ENCODE measurements at places on chromosomes 1 and 21.

- no peak for DNase-seq
Observed at GRCh38 chr21:39582749-39583148, 30.0 kb upstream of the B3GALT5 start.

DNA sequence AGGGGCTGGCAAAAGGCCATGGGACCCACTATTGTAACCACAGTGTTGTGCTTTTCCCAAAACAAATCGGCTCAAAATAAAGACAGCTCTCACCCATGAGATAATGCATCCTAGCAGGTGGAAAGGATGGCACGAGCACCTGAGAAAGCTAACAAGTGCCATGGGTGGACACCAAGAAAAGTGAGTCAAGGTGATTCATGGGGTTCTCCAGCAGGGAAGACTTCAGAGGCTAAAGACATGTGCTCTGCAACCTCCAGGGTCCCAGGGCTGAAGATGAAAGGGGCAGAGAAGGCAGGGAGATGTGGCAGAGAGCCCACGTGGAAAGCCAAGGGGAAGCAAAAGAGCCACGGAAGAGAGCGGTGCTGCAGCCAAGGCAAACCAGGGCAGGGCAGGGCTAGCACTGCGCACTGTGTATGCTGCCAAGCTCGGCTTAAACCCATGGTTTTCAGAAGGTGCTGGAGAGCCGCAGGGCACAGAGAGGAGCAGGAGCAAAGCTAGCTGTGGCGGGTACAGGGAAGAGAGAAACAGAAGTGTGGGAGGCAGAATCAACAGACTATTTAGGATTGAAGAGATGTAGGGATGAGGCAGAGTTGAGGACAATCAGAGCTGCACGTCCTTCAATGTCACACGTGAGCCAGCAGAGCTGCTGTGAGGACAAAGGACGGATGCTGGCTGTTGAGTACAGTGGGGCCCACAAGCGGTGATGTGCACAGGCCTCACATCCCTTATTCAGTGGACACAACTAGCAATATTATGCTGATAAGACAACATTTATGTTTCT, 41.8 kb upstream of the C1orf198 start:
- DNase-seq = no peak

- DNase-seq = no peak
Observed at GRCh38 chr1:27052527-27052926, 39.9 kb upstream of the TENT5B start.

DNA sequence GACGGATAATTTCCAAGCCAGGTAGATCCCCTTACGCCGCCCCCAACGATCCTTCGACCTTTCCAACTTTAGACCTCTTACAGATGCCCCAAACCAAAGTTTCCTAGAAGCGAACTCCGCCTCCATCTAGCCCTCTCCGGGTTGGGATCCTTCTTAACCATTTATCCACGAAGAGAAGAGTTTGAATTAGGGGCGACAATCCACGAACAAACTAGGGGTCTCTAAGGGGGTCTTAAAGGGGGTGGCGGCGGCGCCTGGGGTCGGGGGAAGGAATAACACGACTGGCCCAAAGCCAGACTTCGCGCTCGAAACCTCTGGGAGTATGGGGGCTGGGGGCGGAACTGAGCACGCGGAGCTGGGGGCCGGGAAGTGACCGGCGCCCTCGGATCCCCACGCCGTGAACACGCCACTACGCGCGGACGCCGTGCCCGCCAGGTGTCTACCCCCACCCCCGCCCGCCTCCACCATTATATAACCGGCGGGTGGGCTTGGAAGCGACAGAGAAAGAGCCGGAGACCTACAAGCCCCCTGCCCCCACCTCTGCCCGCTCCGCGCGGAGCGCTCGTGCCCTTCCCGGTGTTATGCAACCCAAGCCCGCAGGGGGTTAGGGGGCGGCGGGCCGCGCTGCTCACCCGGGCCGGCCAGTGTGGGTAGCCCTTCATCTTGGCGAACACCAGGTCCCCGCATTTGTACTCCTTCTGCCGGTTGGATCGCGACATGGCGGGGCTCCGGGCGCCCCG, 594 bp downstream of the HDGF start:
- no peak for DNase-seq
